ENCODE measurements at places on chromosomes 2 and 18.

GRCh38 chr2:31192396-31192795, 24.9 kb downstream of the CAPN14 start:
- no peak for DNase-seq

- no peak for DNase-seq
Measured at GRCh38 chr2:25331686-25332365, 9.9 kb downstream of the DNMT3A start.

- DNase-seq: no peak
Measured at GRCh38 chr2:40062381-40062780, 283.3 kb upstream of the THUMPD2 start.

DNA sequence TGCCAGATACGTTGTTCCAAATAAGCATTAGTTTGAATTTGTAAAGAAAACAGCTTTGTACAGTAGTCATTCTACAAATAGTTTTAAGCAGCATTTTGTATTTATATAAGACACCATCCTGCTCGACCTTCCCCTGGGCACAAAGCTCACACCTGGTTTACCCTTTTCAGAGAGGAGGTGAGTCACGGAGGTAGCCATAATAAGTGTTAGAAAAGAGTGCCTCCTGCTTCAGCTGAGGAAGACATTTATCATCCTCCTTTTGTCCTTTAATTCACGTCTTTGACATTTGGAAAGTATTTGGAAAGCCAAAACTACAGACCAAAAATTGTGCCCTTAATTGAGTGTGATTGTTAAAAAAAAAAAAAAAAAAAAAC, 6.8 kb downstream of the RAB12 start:
- DNase-seq: no peak

DNA sequence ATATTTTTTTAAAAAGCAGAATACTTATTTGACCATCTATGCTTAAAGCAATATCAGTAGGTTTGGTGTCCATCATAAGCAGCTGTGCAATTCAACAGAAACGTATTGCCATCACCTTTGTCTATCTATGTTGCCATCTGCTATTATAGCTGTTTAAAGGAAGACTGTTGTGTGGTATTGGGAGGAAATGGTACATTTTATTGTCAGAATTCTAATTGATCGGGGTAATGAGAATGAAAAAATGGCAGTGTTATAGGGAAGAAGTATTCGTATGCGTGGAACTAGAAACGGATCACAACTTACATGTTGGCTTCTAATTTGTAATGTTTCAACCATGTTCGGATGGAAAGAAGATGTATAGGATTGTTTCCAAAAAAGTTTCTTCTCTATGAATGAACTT, 90.3 kb upstream of the RANBP2 start:
- DNase-seq: no peak

DNA sequence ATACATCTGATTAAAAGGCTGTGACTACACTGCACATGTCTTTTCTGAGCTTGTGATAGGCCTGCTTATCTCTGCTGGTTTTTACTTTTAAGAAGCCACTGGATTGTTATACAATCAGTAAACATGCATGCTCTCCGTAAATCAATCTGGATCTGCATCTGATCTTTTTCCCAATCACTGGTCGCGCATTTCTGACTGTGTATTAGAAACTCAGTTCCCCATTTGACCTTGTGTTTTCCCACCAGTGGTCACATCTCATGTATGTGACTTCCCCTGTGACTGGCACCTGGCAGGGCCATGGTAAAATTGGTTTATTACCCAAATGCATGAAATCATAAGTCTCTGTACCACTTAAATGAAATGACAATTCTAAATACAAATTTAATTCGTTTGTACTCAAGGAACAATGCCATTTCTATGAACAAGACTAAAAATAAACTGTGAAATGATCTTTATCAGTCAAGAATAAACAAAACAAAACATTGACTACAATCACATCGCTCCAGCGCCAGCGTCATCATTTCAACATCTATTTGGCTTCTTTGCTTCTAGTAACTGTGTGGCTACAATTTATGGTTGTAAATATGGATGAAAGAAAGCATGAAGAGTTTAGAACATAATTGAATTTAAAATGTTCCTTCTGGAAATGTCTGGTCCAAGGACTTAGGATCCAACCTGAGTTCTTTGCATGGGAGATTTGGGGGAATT, 396.6 kb upstream of the TRIB2 start:
- no peak for DNase-seq

DNA sequence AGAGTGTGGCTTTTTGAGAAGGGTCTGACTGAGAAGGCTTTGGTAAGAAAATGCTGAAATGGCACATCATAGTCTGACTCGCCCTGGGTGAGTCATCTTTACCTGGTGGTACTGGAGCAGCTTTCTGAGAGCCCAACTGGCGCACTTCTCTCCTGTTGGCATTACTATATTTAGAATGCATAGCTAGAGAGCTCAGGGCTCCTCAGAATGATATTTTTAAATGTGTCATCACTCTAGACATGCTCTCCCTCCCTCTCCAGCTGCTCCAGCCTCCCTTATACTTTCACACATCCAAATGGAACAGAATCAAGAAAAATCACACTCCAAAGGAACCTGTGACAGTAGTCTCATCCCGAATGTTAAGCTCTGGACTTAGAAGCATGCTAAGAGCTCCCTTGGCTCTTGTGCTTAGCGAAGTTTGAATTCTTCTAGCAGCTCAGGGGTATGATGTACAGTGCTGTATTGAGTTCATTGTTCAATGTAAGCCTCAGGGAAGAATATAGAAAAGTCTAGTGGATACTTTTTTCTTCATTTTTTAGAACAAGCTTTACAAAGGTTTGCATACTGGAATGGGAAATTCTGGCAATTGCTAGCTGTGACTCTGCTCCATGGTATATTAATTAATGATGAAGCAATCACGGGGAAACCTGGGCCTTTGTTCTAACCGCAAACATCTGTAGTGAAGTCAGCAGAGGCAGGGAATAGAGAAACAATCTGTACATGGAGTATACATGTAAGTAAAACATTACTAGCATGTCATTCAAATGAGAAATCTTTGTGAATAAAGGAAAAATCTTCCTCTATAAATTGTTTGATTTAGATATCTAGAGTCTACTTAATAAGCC, 751.2 kb upstream of the NRXN1 start:
- no peak for DNase-seq

All from T-helper 17 cell (primary cell).